ENCODE measurements at places on chromosomes 2 and 18.

DNA sequence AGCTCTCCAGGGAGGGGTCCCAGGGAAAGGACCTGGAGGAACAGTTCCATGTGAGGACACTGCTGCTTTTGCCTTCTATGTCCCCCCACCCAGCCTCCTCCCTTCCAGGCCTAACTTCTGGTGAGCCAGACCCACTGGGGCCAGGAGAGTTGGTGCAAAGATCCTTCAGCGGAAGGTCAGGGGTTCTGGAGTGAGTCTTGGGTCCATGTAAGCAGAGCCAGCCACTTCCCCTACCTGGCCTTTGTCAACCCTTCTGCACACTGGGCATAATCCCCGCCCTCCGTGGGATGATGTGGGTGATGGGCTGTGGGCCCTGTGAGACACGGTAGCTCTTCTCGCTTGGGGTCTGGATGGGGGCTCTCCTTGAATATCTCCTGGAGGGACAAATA is 76.9 kb downstream of the RHOB start:
- no peak for DNase-seq

GRCh38 chr18:26435415-26436095 is 112.8 kb downstream of the KCTD1 start:
- DNase-seq: no peak

GRCh38 chr18:73973972-73974371 is 173.7 kb downstream of the FBXO15 start:
- no peak for DNase-seq

DNA sequence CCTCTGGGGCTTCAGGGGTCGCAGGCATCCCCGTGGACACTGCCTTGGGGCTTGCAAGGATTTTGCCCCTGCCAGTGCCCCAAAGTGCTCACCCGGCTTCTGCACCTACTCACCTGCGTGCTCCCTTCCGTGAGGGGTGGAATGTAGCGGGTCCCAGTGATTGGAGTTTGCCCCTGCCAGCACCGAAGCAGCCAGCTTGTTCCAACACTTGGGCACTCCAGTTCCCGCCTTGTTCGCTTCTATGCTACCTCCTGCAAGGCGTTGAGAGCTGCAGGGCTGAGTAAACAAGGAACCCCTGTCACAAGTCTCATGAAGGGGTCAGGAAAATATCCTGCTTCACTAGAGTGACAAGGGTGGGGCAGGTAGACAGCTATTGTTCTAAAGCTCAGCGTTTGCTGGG is 631.5 kb downstream of the EPHA4 start:
- no peak for DNase-seq

DNA sequence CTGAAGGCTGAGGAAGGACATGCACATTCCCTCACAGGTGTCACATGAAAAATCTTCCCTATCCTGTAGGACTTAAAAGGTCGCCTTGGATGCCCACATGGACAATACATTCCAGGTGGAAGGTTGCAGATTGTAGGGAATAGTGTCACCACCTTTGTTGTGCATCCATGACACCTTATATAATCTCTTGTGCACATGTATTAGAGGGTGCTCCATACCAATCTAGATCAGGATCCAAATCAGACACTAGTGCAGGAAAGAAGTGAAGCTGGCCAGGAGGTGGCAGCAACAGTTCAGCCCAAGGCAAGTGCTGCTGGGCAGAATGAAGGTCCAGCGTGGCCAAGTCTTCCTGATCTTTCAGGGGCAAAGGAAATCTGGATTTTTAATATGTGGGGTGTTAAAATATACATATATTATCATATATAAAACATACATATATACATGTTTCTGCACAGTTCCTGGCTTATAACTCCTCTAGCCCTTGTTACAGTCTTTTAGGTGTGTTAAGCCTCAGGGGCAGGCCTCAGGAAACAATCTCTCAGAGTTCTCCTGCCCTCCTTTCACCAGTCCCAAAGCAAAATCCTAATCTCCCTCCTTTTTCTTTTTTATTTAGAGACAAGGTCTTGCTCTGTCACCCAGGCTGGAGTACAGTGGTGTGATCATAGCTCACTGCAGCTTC is 16.6 kb downstream of the NIF3L1 start:
- DNase-seq: peak; percentile 40

- no peak for DNase-seq
Measured at GRCh38 chr2:73930386-73930785, 3.7 kb downstream of the DGUOK start.

All from left kidney (tissue), 8 donors.